ENCODE measurements at places on chromosomes 4 and X.

- peak; percentile 43 for DNase-seq
Measured at GRCh38 chr4:26032630-26033317, 118.8 kb downstream of the SMIM20 start.

GRCh38 chr4:183732296-183732695, 73.2 kb downstream of the TRAPPC11 start:
- DNase-seq: no peak

DNA sequence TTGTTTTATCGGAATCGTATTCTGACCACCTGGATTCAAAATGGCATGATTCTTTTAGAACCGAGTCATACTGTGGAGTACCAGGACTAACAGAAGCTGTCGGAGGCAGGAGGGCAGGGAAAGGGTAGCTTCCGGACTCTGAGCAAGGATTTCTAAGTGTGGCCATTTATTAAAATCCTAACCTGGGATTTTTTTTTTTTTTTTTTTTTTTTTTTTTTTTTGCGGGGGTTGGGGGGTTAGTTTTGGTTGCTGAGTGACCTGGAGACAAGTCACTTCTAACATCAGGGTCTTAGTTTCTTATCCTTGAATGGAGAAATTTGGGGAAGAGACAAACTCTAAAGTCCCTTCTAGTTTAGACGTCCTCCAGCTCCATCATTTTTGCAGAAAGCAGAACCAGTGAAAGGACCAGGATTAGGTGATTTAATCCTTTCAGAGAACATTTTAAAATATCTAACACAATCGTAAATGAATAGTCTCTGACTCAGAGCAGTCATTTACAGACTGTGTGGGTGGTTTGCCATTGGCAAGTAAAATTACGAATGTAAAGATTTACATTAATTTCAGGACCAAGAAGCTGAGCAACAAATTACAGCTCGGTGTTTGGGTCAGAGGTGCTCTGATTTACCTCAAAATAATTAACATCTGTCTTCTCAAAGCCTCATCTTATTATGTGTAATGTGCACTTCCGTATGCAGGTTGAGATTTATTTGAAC, 7.3 kb downstream of the SLC25A5 start:
- DNase-seq: peak; percentile 52

- DNase-seq: no peak
Measured at GRCh38 chr4:87707279-87707918, 57.3 kb downstream of the DMP1 start.

DNA sequence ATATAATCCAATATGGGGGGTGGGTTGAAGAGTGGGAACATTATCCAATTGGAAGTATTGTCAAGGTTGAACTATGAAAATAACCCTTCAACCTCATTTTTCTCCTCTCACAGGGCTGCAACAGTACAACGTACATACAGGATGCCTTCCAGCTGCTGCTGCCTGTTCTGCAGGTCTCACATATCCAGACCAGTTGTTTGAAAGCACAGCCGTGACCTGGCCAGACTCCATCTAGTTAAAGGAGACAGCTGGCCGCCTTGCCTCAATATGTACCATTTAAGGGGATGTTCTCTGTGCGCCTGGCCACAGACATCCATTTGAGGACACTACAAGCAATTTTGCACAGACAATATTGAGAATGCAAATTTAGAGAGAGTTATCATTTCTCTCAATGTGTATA, 75.7 kb downstream of the FAM114A1 start:
- DNase-seq: no peak

DNA sequence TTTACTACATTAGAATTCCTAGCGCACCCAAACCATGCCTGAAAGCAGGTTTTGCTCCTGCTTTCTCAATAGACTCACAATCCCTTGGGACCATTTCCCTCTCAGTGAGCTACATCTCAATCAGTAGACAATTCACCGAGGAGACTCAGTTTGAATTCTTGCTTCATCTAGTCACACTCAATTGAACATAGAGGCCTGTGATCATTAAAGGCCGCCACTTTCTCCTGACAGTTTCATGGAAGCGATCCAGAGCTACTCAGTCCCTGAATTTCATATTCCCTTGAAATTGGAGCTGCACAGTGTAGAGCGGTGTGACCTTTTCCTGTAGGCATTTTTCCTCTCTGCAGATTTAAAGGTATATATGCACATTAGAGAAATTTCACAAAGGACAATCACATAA, 193.9 kb upstream of the SPOCK3 start:
- peak; percentile 22 for DNase-seq

DNA sequence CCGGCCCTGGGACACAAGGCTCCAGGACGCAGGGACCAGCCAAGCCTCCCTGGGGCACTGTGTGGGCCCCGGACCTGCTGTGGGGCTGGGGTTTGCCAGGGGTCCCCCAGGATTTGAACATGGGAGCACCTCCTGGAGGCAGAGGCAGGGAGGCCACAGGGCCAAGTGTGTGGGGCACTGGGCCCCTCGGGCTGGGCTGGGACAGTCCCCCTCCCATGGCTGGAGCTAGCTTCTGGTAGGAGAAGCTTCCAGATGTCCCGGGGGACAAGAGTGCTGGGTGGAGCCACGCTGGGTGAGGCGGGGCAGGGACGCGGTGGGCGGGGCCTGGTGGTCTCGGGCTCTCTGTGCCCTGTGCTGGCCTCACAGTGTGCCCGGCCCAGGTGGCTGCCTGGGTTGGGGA, 18.6 kb downstream of the FGFRL1 start:
- DNase-seq: no peak

- DNase-seq: peak; percentile 42
Measured at GRCh38 chr4:137541181-137541580, 8.9 kb upstream of the PCDH18 start.

GRCh38 chr4:139973015-139973414, 181.0 kb downstream of the MAML3 start:
- DNase-seq: no peak

DNA sequence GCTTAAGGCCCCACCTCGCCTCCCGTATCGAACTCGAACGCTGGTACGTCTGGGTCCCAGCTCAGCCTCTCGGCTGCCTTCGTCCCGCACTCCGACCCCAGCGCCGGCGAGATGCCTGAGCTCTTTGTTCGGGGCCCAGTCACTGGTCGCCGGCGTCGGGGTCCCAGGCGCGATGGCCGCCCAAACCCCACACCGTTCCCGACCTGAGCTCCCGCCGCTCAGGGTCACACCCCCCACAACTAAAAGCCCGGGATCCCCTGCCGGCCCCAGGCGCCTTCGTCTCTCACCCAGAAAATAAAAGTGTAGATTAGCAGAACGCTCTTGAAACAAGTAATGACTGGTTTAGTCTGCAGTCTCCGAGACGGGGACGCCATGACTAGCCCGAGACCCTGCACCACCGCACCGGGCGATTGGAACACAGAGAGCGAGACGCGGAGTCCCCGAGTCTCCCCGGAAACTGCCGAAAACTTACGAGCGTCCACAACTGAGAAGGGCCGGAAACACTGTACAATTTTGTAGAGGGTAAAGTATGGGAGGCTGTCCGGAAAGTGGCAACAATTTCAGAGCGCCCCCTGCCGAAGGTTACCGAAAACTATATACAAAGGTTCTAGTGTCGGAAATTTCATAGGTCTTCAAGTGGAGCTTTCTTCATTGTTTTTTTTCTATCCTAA, at the start of gene TSPAN6:
TSPAN6 (minus strand) TSS at position 486 of the 671 bp plus-strand sequence; CDS start at position 374, 112 bp downstream.
- peak; percentile 81 for DNase-seq

DNA sequence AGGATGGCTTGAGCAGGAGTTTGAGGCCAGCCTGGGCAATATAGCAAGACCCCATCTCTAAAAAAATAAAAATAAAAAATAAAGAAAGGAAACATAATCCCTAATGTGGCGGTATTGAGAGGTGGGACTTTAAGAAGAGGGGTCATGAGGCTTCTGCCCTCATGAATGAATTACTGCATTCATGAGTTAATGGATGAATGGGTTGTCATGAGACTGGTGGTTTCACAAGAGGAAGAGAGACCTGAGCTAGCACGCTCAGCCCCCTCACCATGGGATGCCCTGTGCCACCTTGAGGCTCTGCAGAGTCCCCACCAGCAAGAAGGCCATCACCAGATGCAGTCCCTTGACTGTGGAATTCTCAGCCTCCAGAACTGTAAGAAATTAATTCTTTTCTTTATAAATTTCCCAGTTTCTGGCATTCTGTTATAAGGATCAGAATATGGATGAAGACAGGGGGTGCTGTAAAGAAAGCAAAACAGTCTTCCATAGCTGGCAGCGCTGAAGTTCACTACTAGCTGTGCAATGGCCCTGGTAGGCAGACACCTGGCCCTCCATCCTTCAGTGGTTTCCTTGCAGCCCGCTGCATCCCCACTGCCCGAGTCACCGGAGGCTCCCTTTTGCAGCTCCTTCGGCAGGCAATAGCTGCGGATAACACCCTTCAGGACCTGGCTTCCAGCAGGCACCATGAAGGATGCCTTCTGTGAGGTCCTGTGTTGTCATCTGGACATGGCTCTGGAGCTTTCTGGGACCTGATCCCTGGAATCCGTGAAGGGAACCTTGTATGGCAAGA, 44.8 kb upstream of the NSG1 start:
- DNase-seq: no peak

- DNase-seq: peak; percentile 61
Measured at GRCh38 chr4:26568446-26568994, 15.4 kb upstream of the TBC1D19 start.

DNA sequence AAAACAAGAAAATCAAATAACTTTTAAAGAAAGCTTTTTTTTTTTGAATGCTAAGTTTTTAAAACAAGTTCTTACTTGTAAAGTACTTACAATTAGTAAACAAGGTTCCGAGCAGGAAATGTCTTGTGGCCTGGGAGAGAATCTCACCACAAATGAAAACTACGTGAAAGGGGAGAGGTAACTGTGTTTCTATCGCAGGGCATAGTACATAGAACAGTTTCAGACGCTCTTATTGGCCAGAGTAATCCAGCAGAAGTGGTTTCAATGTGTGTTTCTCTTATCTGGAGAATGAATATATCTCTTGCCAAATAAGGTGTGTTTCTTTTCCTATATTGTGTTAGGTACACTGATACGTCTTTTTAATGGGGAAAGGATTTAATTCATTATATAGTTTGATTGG, at the start of gene PLAC8:
PLAC8 (minus strand) TSS at position 154 of the 400 bp plus-strand sequence. CDS start 6,808 bp downstream, outside the sequence.
- DNase-seq: peak; percentile 82

DNA sequence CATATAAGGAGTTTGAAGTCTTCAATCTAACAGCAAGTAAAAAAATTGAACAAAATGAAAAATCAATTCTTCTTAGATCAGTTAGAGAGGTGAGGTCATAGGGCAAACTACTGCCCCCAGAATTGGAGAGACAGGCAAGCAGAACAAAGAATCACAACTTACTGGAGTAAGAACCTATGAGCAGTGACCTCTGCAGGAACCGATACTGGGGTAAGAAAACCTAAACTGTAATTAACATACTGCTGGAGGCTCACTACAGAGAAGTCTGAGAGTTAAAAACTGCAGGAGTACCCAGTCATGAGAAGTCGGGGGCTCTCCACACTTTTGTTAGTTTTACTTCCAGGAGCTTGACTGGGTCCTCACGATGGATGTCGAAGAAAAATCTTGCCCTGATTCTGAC, 16.0 kb downstream of the CLDN22 start:
- no peak for DNase-seq

GRCh38 chr4:120703908-120704307, 218.6 kb downstream of the PRDM5 start:
- no peak for DNase-seq

DNA sequence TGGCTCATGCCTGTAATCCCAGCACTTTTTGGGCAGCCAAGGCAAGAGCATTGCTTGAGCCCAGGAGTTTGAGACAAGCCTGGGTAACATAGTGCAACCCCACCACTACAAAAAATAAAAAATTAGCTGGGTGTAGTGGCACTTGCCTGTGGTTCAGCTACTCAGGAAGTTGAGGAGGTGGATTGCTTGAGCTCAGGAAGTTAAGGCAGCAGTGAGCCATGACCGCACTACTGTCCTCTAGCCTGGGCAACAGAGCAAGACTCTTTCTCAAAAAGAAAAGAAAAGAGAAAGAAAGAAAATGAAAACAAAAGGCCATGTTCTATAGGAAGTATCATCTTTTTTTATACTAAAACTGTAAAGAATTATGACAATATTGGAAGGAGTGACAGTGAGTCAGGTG, 38.5 kb downstream of the NEK1 start:
- no peak for DNase-seq

DNA sequence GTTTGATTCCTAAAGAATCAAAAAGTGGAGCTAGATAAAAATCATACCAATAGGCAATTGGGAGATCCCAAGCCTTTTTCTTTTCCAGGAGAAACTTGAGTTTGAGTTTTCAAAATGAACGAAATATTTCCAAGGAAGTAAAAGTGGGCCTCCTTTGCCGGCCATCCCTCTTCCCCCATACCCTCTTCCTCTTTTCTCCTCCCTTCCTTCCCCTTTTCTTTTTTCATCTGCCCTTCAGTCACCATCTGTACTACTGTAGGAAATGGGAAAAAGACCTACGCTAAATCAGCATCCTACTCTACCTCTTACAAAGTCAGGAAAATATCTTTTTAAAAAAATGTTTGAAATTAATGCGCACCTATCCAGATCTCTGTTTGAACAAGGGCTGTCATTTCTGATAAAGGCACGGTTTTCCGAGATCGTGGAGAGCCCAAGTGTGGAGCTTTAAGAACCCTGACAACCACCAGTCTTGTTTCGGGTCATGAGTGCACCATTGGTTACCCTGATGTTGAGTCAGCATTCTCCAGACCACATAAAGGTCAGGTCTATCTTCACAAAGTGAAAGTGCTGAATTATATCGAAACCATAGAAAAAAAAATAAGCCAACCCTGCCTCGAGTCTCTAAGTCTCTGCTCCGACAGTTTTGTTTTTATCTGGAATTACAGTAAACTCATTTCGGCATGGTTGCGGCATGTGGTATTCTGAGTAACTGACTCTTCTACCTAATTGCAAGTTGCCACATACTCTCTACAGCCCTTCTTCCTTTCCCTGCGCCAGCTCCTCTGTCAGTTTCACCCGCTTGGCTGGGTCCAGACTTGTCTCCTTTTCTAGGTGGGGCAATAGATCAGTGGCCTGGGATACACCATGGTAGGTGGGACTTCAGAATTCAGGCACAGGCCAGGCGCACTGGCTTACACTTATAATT, 140.2 kb upstream of the KLF3 start:
- peak; percentile 52 for DNase-seq

DNA sequence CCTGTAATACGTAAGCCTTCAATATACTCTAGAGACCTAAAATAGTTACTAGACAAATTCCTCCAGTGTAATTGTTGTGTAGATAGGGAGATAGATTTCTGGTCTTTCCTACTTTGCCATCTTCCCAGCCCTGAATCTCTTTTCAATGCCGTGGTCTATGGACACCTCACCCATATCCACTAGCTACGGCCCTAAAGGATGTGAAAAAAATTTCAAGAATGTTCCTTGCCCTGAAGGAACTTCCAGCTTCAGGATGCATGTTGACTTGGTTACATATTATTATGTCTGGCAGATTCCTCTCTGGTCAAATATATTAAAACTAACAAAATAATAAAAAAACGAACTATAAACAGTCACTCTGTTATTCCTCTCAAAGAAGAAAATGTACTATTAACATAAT, 52.4 kb upstream of the TSPAN5 start:
- DNase-seq: no peak

- no peak for DNase-seq
Measured at GRCh38 chr4:122900314-122900713, 22.1 kb downstream of the NUDT6 start.

GRCh38 chrX:137427426-137427778, 138.5 kb upstream of the ZIC3 start:
- DNase-seq: no peak

GRCh38 chrX:40411340-40412111, 169.2 kb upstream of the ATP6AP2 start:
- no peak for DNase-seq

Measured in epithelial cell of esophagus (primary cell).